ENCODE measurements at places on chromosomes 3 and 15. TPM values are rescaled to one million over a fixed set of nuclear protein-coding genes. Genes with fewer than 3 reads are reported as not detected.

SLC30A4 gene
- 0.02 TPM for total RNA-seq

SCN11A gene
- 0.81 TPM for total RNA-seq

- DNase-seq, result no peak
Observed at GRCh38 chr3:186569779-186570095, 783 bp upstream of the DNAJB11 start.

ATG7 gene
- 53.5 TPM for total RNA-seq

GRCh38 chr15:83613714-83614113 is 40.2 kb upstream of the ADAMTSL3 start:
- DNase-seq, result no peak

PFN2 gene
- total RNA-seq, result 328 TPM

GRCh38 chr3:11287404-11287803 is 15.2 kb downstream of the ATG7 start:
- DNase-seq, result no peak

CD80 gene
- total RNA-seq, result not detected

CMSS1 gene
- 32.8 TPM for total RNA-seq

CAMK1 gene
- 32.4 TPM for total RNA-seq

- DNase-seq, result no peak
Observed at GRCh38 chr3:66055289-66055688, 16.6 kb upstream of the MAGI1 start.

DNA sequence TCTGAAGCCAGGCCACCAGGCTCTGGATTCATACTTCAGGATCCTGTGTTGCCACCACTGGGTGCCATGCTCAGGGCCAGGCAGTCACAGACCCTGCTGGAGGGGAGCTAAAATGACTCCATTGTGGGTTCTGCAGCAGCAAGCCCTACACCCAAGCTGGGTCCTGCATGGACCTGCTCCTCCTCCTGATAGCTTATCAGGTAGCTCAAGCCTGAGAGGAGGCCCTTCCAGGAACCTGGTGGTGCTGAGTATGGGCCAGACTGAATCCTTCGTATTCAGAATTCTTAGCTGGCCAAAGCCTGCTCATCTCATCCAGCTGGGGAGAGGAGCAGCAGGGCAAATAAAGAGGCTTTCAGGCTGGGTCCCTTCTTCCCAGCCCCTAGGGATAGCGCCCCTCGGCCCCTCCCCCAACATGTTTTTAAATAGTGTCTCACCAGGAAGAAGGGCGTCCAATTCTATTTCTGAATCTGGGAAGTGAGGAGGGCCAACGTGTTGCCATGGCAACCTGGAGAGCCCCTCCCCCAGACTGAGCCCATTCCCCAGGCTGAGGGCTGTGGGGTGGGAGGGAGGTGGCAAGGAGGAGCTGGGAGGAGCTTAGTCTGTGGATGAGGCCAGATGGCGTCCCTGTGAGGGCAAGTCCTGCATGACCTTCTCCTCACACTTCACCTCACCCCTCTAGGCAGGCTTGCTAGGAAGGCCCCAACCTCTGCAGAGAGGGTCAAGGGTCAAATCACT is 11.0 kb upstream of the CAMKV start:
- DNase-seq, result peak; percentile 87

TMIE gene
- not detected for total RNA-seq

DNA sequence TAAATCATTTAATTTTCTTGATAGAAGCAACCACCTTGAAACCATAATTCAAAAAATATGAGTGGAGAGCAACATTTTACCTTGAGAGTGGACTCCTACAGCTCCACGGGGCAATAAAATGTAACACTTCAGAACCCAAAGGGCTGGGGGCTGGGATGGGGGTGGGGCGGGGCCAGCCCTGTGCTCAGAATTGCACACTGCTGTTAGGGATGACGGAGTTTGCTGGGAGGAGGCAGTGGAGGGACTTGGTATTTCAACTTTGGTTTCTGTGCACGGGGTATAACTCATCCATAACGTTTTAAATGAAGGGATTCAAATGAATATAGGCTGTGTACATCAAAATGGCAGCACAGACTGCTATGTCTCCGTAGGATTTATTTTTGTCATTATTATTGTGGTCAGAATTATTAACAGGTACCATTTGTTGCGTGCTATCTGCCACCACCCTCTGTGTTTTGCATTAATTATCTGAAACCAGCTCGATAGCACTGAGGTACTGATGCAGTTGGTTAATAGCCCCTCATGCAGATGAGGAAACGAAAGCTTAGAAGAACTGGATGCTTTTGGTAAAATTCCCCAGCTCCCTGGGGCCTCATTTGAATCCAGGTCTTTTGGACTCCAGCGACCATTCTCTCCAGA is 29.4 kb upstream of the WNT5A start:
- no peak for DNase-seq

DNA sequence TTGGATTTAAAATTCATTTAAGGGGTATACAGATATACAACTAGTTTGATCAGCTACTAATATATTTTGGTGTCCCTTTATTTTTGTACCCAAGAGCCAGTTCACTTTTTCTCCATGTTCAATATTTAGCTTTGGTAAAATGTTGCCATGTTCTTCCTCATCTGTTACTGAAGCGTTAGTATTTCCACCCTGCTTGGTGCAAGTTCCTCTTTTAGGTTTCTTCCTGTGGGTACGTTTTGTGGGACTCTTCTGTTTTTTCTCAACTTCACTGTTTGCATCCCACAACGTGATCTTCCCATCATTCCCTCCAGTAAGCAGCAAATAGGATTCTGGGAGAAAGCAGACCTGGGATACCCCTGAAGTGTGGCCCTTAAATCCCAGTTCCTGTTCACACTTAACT is 14.1 kb downstream of the WDR53 start:
- no peak for DNase-seq

DNA sequence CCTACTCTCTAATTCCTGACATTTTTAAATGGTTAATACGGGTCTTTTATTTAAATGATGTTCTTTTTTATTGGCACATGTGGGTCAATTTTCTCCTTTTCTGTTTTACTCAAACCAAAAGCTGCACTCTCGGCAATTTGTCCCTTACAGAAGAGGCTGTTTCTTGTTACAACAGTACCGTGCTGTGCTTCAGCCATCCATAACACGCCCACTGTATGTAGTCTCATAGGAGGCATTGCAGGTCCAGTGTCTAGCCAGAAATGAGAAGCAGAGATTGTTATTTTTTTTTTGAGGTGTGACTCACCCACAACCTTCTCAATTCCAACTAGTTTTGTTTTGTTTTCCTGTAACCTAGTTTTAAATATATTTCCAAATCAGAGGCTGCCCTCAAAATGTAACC is 164.6 kb downstream of the GMNC start:
- DNase-seq, result no peak

DNA sequence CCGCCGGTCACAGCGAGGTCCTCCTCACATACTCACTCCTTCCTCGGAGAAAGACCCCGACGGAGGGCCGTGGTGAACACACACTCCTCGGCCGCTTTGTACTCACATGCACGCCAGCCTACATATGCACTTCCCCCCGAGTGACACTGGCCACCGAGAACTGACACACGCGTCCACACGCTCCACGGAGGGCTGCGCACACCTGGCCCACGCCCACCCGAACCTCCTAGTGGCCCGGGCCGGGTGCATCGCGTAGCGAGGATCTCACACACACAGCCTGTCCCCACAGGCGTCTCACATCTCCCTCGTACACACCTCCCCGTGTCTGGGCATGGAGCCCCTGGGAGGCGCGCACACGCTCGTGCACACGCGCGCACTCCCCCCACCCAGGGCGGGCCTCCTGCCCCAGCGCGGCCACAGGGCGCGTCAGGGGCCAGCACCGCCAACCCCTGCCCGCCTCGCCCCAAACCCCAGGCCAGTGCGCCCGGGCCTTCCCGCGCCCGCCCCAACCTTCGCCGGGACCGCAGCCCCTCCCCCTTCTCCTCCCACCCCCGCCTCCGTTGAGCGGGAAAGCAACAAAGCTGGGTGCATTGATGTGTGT is 411 bp upstream of the C3orf70 start:
- peak; percentile 61 for DNase-seq

DNA sequence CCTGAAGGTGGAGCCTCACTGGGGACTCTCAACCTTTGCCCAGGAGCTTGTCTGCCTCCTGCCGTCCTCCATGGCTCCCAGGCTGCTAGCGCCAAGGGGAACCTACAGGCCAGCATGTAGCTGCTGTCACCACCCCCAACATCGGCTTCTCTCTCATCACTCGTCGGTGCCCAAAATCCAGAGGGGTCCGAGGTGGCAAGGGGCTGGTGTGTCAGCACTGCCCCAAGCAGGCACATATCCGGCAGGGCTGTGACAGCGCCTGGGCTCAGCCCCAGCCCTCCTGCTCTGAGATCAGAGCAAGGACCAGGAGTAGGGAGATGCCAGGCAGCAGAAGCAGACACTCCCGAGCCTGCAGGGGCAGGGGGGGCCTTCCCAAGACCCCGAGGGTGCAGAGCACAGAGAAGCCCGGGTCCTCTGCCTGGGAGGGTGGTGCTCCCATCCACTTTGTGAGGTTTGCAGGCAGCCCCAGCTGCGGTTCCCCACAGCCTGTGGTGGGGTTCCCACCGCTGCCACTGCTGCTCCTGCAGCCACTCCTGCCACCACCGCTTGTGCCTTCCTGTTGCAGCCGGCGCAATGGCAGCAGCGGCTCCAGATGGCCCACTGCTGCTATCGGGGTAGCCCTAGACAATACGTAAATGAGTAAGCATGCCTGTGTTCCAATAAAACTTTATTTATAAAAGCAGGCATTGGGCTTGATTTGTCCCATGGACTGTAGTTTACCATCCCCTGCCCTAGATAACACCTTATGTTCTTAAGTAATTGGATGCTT is 451.0 kb downstream of the EPHA6 start:
- DNase-seq, result no peak

DNA sequence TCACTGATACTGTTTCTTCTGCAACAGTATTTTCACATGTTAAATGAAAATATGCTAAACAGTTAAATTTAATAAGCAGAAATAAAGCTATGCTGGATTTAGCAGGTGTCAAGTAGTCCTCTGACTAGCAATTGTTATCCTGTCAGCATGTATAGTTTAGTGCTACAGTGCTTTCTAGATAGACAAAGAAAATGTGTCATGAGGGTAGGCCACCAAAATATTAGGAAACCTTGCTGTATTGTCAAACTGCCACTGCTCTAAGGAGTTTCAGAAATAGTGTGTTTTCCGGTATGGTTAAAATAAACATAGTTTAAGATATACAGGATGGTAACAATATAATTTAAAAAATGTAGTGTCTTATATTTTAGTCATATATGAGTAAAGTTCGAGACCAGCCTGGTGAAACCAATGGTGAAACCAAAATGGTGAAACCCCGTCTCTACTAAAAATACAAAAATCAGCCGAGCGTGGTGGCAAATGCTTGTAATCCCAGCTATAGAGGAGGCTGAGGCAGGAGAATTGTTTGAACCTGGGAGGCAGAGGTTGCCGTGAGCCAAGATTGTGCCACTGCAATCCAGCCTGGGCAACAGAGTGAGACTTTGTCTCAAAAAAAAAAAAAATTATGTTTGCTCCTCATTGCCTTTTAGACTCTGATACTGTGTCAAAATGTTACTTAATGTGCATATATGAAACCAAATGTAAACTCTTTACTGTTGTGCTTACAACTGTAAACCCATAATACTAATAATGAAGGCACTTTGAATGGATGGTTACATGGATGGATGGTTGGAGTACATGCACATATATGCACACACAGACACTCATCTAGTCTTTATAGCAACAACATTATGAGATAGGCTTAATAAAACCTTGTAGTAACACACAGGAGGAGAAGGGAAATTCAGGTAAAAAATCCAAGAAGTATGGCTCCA is 204.8 kb downstream of the RSRC1 start:
- no peak for DNase-seq

GRCh38 chr3:32733631-32734229 is 48.7 kb downstream of the CNOT10 start:
- peak; percentile 47 for DNase-seq

- no peak for DNase-seq
Observed at GRCh38 chr3:52051444-52051843, 4.9 kb downstream of the DUSP7 start.

DNA sequence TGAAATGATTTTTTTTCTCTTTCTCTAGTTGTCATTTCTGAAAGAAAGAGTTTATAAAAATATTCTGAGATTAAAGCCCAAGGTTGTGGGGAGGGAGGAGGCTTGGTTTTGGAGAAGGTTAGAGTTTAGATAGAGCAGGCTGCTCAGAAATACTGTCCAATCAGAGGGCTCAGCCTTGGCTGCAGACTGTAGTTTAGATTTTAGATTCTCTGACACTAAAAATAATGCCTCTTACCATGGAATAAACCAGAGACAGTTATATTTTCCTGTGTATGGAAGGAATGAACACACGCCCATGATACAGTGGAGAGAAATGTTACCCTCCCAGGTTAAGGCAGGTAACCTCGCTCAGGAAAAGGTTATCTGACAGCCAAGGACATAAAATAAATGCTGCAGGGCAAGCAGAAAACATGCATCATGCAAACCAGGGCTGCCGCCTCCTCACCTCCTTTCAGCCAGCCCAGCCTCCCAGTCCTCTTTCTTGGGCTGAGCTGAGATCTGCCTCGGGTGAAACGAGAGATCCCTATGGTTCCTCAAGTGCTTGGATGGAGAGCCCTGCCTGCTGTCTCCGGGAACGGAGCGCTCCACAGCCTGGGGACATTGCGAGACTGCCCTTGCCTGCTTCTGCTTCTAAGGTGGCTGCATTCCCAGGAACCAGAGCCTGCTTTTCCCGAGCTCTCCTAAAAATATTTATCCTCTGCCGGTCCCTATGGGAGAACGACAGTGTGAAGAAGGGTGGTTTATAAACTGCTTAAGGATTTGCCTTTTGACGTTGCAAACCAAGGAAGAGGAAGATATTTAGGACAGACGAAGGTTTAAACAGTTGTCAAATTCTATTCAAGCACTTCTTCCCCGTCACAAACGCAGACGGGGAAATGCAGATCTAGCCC is 848 bp downstream of the NCEH1 start:
- peak; percentile 52 for DNase-seq

ILDR1 gene
- 0.07 TPM for total RNA-seq

GRCh38 chr15:90201130-90201943 is at the start of gene SEMA4B:
TSS of gene SEMA4B (plus strand) at chr15:90201330. CDS start at chr15:90201579, 249 bp downstream.
- peak; percentile 95 for DNase-seq

IGSF10 gene
- 0.15 TPM for total RNA-seq

ZNF35 gene
- 23.4 TPM for total RNA-seq

DNA sequence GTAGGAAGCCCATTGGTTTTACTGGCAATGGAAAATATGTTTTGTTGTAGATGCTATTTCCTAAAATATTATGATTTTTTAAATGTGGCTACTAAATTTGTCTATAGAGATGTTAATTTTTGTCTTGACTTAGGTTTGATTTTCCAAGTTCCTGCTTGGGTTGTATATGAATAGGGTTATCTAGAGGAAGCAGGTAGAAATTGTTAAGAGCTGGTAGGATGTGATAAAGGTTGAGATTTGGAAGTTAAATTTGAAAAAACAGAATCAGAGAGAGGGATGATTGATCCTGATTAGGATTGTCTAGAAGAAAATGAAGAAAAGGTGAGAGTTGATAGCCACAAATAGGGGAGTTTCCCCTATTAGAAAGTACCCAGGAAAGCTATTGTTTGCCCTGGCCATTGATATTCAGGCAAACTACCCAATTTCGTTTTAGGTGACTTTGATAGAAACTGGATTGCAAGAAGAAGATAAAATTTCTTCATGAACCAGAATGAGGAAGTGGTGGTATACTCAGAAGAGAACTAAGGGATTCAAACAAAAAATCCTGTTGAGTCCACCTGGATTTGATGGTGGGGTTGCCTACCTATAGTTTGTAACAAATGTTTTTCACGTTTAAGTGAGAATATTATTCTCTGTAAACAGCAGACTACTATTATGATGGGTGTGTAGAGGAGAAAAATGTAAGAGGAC is 91.2 kb upstream of the PHLDB2 start:
- DNase-seq, result no peak

All from neural progenitor cell (in vitro differentiated cells).